ENCODE measurements at places on chromosomes 11 and 22.

DNA sequence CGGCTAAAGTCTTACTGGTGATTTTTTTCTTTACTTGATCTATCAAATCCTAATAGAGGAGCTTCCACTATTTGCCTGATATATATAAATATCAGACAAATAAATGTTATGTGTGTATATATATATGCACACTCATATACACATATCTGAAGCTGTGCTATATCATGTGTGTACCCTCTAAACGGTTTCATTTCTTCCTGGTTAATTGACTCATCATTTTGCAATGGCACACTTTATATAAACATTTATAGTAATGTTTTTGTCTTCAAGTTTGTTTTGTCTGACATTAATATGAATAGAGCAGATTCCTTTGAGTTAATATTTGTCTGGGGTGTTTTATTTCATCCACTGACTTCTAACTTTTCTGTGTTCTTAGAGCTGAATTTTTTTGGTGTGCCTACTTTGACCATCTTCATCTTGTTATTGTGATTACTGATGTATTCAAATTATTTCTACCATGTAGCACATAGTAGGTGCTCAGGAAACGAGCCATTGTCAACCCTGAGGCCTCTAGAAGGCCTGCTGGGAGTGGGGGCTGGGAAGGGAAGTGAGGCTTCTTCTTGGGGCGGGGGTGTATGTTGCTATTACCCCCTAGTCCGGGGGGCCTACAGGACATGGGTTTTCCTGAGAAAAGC lies 82.6 kb downstream of the LRRC32 start:
- DNase-seq = no peak

DNA sequence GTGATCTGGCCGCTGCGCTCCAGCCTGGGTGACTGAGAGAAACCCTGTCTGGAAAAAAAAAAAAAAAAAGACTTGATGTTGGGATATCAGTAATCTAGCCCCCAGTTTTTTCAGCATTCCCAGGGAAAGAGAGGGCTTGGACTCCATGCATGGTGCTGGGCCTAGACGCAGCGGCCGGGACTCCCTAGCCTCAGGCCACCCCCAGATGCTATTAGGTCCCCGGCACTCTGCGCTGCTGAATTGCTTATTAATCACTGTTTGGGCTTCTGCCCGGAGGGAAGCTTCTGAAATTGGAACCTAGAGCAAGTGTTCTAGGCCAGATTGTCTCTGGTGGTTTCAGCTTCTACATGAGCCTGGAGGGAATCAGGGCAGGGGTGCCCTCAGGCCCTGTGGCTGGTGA lies 39.0 kb downstream of the SLCO2B1 start:
- no peak for DNase-seq

DNA sequence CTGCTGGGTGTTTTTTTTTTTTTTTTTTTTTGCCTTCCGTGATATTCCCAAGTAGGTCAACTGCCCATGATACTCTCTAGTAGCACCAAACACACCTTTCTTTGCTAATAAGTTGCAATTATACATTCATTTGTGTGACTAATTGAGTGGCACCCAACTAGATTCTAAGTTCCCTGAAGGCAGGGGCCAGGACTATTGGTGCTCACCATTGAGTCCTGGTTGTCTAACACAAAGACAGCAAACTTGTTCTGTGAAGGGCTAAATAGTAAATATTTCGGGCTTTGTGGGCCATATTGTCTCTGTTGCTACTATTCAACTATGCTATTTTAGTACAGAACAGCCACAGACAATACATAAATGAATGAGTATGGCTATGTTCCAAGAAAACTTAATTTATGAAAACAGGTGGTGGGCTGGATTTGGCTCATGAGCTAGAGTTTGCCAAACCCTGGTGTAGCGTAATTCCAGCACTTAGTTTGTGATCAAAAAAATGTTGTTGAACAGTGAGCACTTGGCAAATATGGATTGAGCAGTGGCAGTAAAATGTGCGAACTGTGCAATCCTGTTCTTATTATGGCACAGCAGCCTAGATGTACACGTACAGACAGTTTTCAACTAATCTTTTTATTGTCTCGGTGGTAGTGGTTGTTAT lies 11.3 kb downstream of the ENDOD1 start:
- DNase-seq = no peak

DNA sequence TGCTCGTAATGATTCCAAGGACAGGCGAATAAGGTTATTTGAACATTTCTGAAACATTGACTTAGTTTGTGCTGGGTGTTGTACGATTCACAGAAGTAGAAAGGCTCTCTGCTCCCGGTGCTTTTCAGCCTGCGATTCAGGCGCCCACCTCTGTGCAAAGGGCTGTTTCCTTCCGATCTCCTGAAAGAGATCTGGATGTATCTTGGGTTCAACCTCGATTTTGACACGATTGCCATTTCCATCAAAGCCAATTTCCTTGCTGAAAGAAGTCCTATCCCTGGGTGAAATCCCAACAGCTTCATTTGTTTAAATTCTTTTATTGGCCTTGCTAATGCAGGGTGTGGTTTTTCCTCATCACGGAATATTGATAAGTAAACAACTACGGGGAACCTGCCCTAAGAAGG lies 1.1 kb upstream of the ZC3H12C start:
- no peak for DNase-seq

DNA sequence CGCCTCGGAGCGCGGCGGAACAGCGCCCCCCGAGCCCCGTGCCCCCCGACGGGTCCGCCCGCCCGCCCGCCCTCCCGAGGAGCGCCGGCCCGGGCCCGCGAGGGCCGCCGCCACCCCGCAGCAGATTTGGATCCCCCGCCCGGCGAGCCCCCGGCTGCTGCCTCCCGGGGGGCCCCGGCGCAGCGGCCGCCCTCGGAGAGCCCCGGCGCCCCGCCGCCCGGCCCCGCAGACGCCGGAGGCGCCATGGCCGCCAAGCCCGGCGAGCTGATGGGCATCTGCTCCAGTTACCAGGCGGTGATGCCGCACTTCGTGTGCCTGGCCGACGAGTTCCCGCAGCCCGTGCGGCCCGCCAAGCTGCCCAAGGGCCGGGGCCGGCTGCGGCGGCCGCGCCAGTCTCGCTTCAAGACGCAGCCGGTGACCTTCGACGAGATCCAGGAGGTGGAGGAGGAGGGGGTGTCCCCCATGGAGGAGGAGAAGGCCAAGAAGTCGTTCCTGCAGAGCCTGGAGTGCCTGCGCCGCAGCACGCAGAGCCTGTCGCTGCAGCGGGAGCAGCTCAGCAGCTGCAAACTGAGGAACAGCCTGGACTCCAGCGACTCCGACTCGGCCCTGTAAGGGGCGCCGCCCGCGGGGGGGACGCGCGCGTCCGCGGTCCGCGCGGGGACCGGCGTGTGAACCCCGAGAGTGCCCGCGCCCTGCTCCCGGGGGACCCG lies 380 bp downstream of the C11orf96 start:
- no peak for DNase-seq

Data from NCI-H1092 (cell line).